Stromal cell of bone marrow (primary cell): ENCODE measurements at places on chromosomes 16 and 17.

GRCh38 chr17:14011740-14012405 lies 57.4 kb upstream of the COX10 start:
- no peak for DNase-seq

DNA sequence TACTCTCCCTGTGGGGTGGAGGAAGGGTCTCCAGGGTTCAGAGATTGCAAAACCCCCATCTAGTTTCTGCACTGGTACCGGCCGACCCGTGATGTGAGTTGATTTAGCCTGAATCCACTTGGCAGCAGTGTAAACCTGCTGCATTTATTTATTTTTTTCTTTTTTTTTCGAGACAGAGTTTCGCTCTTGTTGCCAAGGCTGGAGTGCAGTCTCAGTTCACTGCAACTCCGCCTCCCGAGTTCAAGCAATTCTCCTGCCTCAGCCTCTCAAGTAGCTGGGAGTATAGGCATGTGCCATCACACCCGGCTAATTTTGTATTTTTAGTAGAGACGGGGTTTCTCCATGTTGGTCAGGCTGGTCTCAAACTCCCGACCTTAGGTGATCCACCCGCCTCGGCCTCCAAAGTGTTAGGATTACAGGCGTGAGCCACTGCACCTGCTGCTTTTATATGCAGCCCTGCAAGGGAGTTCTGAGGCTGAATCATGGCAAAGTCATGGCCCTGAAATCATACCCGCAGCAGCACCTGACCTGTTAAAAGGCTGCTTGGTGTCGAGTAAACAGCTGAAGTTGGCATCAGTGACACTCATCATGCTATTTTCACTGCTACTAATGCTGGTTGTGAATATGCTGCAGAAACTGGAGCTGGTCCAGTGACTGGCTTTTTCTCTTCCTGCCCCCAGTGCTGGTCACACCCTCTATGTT lies 21.4 kb downstream of the DEXI start:
- no peak for DNase-seq

GRCh38 chr16:26212599-26212998 lies 520.8 kb downstream of the HS3ST4 start:
- no peak for DNase-seq

DNA sequence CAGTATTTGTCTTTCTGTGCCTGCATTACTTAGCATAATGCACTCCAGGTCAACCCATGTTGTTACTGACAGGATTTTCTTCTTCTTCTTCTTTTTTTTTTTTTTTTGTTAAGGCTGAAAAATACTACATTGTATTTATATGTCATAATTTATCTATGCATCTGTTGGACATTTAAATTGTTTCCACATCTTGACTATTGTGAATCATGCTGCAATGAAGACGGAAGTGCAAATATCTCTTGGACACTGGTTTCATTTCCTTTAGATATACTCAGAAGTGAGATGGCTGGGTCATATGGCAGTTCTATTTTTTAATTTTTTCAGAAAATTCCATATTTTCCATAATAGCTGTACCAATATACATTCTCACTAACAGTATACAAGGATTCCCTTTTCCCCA lies 272.7 kb upstream of the PMFBP1 start:
- DNase-seq: no peak

DNA sequence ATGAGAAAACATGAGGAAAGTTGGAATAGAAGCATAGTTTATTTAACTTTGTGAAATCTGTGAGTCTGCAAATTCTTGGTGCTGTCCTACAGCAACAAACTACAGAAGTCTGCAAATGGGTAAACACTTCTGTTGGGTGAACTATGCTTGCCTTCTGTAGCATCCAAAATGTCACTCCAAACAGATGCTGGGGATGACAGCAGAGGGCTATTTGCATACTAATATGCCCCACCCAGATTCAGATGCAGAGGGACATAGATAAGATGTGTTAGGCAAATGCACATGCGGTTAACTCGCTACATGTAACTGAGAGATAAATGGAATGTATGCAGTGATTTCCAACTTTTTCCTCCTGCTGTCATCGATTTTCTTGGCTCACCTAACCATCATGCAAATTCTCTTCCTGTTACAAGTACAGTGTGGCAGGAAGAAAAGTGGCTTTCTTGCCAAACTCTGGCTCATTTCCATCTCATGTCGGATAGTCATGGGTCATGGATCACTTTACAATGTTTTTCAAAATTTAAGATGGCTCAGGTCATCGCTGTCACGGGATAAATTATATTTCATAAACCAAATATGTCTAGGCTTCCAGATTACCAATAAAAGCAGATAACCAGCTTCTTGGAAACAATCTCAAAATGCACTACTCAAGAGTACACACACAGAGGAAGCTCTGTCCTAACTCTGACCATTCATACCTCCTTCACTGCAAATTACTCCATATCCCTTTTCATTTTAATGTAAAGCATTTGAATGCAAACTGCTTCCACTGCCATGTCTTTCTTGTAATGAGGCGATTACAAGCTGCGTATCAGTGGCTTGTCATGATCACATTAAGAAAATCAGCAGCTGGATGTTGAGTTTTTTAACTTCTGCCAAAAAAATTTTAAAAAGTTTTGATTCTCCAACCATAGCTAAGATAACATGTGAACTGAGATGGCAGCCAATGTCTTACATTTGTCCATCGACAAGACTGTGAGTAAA lies 47.7 kb downstream of the ADAMTS18 start:
- no peak for DNase-seq

DNA sequence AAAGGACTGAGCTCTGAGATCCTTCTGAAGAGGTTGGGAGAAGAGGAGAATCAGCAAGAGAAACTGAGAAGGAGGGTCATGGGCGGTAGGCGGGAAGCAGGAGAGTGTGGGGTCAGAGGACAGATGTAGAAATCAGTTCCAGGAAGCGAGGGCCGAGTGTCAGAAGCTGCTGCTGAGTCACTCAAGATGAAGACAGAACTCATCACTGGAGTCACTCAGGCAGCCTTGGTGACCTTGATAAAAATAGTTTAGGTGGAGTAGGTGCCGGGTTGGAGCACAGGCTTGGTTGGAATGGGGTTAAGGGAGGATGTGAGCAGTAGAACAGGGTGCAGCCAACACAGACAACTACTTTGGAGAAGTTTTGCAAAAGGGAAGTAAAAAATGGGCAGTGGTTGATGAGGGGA lies 6.1 kb upstream of the ITGAM start:
- no peak for DNase-seq

DNA sequence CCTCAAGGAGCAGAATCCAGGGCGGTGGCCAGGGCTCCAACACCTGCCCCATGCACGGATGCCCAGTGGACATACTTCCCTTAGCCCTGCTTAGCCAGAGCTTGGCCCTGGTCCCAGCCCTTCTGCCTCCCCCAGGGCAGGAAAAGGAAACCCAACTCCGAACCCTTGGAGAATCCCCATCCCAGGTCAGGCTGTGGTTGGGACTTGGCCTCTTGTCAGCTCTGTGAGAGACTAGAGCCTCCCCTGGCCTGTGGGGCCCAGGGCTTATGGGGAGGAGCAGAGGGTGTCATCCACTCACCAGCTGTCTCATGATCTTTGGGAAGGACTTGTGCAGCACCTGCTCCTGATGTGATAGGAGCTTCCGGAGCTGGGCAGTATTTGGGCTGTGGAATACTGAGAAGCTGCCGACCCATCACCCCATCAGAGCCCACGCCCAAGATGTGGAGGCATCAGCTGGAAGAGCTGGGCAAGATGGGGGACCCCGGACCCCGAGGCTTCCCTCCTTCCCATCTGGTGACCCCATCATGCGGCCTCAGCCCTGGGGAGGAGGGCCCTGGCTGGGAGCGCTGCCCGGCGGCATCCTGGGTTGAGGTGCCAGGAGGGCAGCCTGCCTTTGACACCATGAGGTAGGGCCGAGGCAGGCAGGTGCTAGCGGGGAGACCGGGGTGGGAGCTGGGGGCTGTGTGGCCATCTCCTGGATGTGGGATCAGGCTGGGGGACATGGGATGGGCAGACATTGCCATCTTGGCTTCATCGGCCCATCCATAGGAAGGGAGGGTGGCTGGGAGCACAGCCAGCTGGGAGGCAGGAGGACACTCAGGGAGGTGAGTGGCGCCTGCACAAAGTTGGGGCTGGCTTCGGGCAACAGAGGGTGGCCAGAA lies 45.1 kb downstream of the TNFRSF13B start:
- no peak for DNase-seq
